ENCODE measurements at places on chromosomes 7 and 10.

GRCh38 chr10:47182934-47183703, 116.9 kb upstream of the GDF10 start:
- no peak for DNase-seq

DNA sequence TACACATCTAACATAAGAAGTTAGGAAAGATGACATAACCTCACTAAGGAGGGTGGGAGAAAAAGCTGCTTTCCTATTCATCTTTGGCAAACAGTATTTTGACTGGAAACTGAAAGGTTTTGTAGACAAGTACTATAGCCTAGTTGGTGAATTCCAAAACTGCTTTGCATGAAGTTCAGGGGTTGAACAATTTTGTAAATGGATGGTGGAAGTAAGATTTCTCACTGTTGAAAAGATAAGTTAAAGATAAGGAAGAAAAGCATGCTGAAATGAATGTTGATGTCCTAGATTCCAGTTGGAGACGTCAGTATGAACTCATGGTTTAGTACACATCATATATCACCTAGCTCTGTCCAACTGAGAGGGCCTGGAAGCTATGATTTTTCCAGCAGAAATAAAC, 159.1 kb upstream of the FEZF1 start:
- no peak for DNase-seq

- DNase-seq = peak; percentile 73
Observed at GRCh38 chr7:30846378-30846777, 65.3 kb upstream of the AQP1 start.

DNA sequence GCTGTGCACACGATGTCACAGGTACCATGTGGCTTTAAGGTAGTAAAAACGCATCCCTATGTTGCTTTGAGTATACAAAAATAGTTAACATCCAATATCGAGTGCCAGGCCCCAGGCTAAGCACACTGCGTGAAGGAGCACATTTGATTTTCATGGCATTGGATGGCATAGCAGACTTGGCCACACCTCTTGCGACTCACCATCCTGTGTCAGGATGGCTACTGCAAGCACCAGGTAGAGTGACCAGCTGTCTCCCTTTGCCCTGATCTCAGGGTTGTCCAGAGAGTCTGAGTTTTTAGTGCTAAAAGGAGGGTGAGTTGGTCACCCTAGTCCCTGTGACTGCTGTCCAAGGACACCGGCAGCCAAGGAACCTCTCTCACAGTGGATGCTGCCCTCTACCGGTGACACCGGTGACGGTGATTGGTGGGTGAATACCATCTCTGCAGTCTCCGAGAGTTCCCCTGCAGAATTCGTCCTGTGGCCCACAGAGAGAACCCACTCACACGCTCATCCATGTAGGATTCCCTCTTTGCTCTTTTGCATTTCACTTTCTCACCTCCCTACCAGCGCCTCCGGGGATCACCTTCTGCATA, 76.1 kb downstream of the BICC1 start:
- DNase-seq = no peak

GRCh38 chr10:131419797-131420196, 108.3 kb upstream of the TCERG1L start:
- no peak for DNase-seq

- DNase-seq = no peak
Observed at GRCh38 chr10:88865281-88865876, 13.7 kb upstream of the ANKRD22 start.

- no peak for DNase-seq
Observed at GRCh38 chr10:80720549-80720948, 182.8 kb downstream of the SH2D4B start.

DNA sequence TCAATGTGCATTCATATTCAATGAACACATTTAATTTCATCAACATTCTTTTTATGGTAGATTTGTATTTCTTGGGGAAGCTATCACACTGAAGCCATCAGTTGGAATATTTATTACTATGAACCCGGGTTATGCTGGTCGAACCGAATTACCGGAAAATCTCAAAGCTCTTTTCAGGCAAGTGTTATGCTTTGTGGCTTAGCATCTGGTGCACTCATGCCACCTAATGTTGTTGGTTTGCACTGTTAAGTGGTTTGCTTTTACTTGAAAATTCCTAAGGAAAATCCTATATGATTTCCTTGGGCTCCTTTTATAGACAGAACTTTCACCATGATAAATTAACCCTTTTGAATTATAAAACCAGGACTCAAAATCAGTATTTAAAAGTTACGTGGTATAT, 147.9 kb downstream of the DNAH11 start:
- DNase-seq = no peak

GRCh38 chr7:12761111-12761510, 73.7 kb downstream of the ARL4A start:
- no peak for DNase-seq

DNA sequence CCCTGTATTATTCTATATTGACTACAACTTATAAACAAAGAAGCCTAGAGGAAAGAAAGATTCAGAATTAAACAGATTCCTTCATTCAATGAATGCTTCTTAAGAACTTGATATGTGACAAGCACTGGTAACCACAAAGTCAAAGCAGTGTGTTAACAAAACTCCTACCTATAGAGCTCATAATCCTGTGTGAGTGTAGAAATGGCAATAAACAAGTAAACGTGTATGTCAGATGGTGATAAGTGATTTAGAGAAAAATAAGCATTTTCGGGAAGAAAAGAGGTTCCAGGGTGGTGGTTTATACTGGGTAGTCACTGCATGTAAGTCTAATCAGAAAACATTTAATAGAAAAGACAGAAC, 141.3 kb downstream of the JMJD1C start:
- DNase-seq = no peak

GRCh38 chr7:26924149-26924767, 59.9 kb upstream of the SKAP2 start:
- no peak for DNase-seq

GRCh38 chr10:98878418-98878817, 357.2 kb downstream of the HPSE2 start:
- DNase-seq = no peak

- DNase-seq = peak; percentile 50
Observed at GRCh38 chr10:118850418-118851061, 95.8 kb upstream of the CACUL1 start.

DNA sequence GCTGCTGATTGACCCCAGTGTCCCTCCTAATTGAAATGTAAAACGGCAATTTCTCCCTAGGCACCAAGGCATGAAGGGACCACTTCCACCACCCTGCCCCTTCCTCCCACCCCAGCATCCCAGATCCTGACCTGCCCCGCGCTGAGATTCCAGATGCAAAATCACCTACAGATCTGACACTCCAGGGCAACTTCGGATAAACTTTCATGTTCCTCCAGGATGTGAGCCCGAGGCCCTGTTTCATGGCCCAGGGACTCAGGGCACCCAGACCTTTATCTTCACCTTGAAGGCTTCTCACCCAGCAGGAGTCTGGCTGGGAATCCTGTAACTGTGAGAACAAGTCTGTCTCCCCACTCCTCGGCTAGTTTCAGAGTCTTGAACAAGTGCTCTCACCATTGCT, 361.8 kb downstream of the PLXNA4 start:
- no peak for DNase-seq

DNA sequence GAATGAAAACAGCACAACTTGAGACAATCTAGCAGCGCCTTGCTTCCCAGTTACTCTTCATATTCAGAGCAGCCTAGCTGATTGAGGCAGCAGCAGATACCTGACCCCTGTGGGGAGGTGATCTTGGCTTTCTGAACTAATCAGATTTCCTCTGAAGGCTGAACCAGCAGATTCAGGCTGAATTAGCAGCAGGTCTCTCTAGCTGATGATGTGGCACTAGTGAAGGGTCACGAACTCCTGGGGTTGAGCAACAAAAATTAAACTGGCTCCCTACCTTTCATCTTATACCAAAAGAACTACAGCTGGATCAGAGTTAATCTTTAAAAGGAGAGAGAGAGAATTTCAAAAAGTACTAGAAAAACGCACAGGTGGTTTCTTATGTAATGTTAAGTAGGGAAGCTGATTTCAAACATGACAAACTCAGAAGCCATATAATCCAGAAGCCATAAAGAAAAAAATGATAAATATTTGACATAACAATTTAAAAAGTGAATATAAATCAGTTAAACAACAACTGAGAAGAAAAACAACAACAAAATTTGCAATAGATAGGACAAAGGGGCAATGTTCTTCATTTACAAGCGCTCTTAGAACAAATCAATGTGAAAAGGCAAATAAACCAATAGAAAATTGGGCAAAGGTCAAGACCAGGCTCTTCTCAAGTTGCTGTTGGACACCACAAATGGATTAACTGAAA, 13.5 kb downstream of the SLC25A13 start:
- no peak for DNase-seq

DNA sequence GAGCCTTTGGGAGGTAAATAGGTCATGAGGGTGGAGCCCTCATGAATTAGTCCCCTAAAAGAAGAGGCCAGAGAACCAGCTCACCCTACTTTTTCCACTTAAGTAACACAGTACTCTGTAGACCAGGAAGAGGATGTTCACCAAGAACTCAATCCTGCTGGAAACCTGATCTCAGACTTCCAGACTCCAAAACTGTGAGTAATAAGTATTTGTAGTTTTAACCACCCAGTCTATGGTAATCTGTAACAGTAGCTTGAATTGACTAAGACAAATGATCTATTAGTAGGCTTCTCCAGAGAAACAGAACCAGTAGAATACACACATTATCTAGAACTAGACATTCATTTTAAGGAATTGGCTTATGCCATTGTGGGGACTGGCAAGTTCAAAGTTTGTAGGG, 51.5 kb downstream of the ANKMY2 start:
- no peak for DNase-seq

GRCh38 chr7:12244129-12244528, 33.0 kb downstream of the TMEM106B start:
- peak; percentile 46 for DNase-seq

DNA sequence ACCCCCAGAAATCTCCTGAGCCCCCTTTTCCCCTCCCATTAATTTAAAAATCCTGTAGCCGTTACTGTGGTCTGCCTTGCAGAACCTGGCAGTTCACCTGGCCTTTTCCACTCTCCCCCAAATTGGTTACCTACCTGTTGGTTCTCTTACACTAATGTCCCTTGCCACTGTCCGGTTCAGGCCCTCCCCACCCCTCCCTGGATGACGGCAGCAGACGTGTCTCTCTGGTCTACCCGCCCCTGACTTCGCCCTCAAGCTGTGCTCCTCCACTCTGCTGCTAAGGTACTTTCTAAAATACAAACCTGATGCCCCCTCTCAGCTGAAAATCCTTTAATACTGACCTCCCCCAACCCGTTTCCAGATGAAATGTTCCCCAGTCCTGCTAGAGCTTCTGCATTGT, 15.6 kb upstream of the SH3PXD2A start:
- no peak for DNase-seq

DNA sequence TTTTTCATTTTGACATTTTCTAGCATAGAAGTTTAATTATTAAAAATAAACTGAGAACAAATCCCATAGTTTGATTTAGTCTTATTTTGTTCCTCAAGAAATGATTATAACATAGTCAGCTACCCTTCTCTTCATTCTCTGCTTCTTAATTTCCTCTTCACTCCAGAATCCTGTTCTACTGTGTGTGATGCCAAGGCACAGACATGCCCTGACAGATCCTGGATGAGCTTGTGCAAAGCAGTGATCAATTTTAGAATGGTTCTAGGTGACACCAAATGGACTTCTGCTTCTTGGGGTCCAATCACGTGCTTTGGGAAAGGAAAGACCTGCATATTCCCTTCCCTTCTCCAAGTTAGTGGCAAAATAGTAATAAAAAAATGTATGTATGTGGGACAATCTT, 665.6 kb downstream of the MAGI2 start:
- no peak for DNase-seq

- no peak for DNase-seq
Observed at GRCh38 chr10:122544493-122544892, 16.1 kb upstream of the DMBT1 start.

DNA sequence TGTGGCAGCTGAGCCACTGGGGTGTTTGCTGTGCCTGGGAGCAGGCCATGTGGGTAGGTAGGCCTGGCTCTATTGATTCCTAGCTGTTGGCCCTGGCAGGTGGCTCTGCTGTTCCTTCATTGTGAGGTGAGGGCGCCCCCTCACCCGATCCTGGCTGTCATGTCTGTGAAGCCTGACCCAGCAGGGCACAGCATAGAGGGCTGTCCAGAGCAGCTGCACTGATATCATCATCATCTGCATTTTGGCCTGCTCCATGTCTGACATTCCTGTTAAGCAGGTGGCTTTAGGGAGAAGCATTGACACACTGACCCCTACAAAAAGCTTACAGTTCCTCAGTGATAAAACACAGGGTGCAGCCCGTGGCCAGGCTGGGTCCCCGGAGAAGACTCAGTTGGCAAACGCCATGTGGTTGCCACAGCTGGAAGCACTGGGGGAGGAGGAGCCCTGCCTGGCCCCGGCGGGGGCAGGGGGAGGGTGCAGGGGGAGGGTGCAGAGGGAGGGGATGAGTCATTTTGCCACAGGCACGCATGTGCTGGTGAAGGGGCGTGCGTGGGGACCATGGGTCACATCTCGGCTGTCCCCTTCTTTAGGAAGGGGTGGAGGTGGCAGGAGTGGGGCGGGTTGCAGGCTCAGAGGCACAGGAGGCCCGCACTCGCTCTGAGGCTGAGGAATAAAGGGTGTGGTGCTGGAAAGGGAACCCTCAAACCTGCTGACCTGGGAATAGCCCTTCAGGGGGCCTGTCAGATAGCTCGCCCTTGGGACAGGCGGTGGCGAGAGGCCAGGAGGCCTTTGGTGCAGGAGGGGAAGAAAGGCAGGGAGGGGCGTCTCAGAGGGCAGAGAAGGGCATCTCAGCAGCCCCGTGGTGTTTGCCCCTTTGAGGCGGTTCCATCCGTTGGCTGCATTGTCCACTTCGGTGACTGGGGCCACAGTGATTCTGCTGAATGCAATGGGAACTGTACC, 31.6 kb downstream of the IKZF1 start:
- no peak for DNase-seq

GRCh38 chr10:34707656-34708055, 107.4 kb downstream of the PARD3 start:
- no peak for DNase-seq

GRCh38 chr10:22631185-22631584, 83.2 kb downstream of the PIP4K2A start:
- no peak for DNase-seq

- DNase-seq = no peak
Observed at GRCh38 chr7:139297795-139298194, 43.3 kb upstream of the FMC1 start.

GRCh38 chr10:934746-935406, 3.4 kb upstream of the LARP4B start:
- DNase-seq = no peak

GRCh38 chr10:112949143-112949823, 764 bp upstream of the TCF7L2 start:
- peak; percentile 67 for DNase-seq

- DNase-seq = no peak
Observed at GRCh38 chr10:133441780-133442179, 12.0 kb upstream of the SCART1 start.

DNA sequence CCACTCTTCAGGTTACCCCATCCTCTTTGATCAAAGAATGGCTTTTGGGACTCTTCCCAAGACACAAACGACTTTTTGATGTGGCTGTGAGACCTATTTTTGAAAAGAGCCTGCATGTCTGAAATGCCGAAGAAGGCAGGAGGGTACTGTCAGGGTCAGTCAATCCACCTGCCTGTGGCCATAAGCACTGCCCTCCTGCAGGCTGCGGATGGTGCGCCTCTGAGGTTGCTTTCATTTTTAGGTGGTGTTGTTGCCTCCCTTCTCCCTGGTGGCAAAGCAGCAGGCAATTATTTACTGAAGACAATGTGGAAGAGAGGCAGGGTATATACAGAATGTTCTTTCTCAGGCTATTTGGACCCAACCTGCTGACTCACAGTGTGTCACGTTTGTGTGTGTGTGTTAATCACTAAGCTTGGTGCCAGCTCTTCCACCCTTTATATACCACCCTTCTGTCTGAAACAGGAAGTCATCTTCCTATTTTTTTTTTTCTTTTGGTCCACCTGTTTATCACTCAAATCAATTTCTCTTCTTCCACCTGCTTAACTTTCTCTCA, 1421.2 kb upstream of the CELF2 start:
- peak; percentile 20 for DNase-seq

- DNase-seq = no peak
Observed at GRCh38 chr7:1065585-1066241, 21.4 kb downstream of the GPR146 start.
